ENCODE measurements at places on chromosomes 1 and 21. TPM values are rescaled to one million over a fixed set of nuclear protein-coding genes. Genes with fewer than 3 reads are reported as not detected.

DNA sequence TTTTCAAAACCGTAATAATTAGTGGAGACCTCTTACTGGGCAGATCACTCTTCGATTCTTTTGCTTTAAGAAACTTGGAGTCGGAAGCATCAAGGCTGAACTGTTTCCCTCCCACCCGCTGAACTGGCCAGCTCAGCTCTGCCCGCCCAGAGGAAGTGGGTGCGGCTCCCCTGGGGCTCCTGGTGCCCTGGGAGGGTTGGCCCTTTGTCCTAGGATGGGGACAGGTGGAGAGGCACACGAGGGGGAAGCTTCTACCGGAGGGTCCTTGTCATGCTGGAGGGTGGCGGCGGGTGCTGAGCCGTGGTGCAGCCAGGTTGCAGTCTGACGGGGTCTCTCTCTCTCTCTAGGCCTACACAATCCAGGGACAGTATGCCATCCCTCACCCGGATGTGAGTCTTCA is 64.3 kb upstream of the COL6A1 start:
- no peak for DNase-seq

DNA sequence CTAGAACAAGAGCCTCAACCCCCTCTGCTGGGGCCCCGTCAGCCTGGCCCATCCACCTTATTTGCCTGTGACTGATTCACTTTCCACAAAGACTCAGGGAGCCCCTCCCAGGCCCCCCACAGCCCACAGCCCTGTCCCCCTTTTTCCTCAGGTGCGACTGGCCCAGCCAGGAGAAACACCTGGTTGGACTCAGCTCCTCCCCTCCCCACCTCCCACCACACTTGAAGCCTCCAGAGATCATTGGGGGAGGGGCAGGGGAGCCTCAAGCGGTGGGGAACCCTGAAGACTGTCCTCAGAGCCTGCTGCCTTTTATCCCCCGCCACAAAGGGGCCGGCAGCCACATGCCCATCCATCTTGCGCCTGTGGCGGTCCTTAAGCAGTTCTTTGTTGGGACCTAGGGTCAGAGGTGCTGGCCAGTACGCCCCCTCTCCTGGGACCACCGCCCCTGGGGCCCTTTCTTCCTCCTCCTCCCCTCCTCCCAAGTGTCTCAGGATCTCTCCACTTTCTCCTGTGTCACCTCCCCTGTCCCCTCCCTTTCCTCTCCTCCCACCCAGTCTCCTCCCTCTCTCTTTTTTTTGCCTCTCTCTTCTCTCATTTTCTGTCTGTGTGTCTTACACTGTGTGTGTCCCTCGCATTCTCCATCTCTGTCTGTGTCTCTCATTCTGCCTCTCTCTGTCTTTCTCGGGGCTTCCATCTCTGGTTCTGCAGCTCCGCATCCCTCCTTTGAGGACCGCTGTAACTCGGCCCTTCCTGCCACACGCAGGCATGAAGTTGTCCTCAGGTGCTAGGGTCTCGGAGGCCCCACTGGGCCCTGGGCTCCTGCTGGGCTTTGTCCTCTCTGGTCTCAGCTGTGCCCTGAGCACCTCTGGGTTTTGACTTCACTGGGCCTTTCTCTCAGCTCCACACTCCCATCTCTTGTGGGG is 12.2 kb downstream of the CRABP2 start:
- DNase-seq, result no peak

GRCh38 chr1:44523593-44524591 is 118.8 kb downstream of the RNF220 start:
- DNase-seq, result no peak

DNA sequence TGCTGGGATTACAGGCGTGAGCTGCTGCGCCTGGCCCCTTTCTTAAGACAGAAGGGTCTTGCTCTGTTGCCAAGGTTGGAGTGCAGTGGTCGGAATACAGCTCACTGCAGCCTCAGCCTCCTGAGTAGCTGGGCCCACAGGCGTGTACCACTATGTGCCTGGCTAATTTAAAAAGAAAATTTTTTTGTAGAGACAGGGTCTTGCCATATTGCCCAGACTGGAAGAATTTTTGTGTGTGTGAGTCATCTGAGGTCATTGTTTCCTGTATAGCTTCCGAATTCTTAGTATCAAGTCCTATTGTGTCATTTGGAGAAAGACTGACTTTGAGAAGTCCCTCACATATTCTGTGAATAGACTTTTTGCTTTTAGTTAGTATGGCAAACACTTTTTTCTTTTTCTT is 4.7 kb downstream of the SZRD1 start:
- no peak for DNase-seq

- no peak for DNase-seq
Measured at GRCh38 chr1:216034506-216034905, 388.7 kb downstream of the USH2A start.

DNA sequence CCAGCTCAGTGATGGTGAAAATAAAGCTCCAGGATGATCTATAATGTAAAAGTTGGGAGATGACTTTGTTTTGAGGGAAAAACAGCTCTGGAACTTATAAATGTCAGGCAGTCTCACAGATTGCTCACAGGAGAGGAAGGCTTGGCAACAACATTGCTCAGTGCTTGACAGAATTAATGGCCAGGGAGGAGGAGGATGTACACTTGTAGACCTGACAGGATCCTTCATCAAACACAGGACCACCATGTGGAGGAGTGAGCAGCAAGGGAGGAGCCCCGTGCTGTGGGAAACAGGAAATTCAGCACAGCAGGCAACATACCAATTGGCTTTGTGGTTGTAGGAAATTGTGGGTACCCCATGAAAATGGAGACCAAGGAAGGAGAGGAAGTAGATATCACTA is 291.8 kb upstream of the CAMK1G start:
- DNase-seq, result no peak

DNA sequence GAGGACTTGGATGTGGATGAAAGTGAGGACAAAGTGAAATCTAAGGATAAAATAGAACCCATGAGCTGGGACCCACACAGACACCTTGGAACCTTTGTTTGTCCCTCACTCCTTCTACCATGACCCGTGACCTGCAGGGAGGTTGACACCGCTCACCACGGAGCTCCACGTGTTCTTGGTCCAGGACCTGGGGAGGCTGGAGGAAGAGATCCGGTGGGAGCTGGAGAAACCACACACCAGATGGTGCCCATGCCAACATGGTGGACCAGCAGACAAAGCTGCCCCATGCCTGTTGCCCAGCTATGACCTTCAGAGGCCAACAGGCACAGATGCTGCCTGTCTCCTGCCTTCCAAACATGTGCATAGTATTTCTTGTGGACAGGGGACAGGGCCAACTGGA is 721.9 kb downstream of the PTPRU start:
- DNase-seq, result no peak

GRCh38 chr1:58778385-58779000 is 5.4 kb downstream of the JUN start:
- DNase-seq, result no peak

DNA sequence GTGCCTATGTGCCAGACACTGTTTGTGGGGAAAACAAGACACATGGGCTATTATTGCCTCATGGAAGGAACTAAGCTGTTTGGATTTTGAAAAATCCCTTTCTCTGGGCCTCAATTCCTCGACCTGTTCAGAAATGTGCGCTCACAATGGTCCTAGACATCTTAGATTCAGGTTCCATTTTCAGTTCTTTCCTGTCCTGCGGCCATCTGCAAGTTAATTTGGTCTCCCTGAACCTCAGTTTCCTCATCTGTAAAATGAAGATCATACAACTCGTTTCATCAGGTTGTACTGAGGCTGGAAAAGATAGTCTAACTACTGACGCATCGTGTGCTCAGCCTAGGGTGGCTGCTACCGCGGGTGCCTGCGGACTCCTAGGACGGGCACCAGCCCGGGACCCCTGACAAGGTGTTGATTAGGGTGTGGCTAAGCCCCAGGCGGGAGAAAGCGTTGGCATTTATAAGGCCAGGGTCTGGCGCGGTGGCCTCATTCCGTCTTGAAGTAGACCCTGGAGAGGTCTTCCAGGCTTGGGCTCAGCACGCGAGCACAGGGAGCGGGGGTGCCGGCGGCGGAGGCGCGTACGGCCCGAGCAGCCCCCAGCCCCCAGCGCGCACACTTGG is 493 bp upstream of the ELOA start:
- DNase-seq, result peak; percentile 51

DNA sequence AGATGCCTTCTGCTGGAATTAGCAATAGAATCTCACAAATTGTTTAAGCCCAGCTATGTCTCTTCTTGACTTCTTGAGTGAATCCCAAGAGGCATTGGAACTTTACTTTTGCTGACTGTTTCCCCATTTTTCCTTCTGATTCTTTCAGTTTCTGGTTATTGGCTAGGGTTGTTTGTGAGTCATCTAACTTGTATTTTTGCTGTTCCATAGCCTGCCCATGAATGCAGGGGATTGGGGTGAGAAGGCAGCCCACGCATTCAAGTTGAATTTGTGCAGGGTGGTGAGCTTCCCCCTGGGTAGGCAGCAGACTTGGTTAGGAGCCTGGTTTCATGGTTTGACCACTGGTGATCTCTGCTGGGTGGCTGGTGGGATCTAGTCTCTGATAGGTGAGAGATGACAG is 10.4 kb upstream of the KLF17 start:
- no peak for DNase-seq

GRCh38 chr1:7220007-7220406 is 434.8 kb downstream of the CAMTA1 start:
- DNase-seq, result no peak

DNA sequence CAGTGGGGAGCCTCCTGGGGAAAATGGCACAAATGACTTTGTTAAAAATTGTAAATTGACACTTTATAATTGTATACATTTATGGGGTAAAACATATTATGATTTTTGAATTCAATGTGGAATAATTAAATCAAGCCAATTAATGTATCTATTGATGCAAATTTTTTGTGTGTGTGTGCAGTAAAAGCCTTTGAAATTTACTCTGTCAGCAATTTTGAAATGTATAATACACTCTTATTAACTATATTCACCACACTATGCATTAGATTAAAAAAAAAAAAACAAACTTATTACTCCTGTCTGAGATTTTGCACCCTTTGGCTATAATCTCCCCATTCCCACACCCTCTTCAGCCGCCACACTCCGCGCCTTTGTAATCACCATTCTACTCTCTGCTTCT is 119.2 kb downstream of the S1PR1 start:
- no peak for DNase-seq

DNA sequence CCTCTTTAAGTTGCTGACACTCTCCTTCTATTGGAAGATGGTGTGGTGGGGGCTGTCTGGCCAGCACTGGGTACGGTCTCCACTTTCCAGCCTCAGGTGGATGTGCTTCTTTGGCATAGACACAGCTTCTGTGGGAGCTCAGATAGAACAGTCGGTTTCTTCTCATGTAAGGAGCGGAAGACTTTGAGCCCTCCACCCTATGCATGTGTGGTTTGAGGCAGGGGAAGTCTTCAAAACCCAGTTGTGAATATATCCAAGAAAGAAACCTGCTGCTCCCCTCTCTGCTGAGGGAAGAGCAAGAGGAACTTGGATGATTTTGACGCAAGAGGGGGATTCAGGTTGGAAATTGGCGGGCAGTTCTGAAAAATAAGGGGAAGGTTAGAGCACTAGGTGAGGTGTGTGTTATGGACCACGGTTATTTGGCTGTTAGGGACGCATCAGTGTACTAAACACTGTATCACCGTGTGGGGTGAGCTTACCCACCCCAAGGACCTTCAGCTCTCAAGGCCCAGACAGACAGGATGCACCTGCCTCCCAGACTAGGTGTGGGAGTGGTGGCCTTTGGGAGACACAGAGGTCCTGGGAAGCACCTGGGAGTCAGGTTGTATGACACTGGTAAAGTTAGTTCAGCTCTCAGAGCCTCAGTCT is 36.2 kb downstream of the IL6R start:
- no peak for DNase-seq

DNA sequence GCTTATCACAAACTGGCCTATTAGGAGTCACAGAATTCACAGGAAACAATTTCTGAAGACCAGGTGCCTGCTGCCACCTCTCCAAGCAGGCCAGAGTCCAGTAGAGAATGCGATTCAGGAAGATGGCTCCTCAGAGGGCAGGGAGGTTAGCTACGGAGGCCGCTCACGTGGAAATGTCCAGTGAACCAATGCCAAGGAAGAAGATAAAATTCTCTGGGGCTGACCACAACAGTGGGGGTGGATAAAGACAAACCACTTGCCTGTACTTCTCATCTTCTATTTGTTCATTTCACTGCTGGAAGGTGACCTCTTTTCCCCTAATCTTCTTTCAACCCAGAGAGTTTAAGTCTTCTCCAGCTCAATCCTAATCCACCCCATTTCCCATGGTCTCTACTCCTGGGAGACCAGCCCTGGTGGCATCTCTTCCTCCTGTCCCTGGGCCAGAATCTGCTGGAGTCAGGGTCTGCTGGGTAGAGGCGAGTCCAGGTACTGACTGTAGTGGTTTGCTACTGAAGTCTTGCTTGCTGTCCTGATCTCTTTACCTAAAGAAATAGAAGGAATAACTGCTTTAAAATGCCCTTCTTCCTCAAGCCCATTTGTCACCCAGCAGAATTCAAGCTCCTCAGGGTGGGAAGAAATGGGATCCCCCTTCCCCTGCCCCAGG is 3.2 kb downstream of the PSRC1 start:
- DNase-seq, result no peak

DNA sequence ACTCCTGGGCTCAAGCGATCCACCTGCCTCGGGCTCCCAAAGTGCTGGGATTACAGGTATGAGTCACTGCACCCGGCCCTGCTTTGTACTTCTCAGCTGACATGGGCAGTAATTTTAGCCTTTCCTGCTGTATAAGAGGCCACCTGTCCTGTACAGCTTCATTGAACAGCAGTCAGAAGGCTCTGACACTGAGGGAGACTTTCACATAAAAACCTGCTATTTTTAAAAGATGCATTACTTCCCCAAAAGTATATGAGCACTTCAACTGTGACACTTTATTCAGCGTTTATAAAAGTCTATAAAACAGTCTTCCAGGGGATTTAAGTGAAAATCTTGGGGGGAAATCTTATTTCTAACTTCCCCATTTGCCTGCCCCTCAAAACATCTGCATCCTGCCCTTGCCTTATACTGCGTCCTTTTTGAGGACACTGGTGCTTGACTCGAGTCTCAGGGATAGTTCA is 17.6 kb downstream of the RNU5D-1 start:
- DNase-seq, result no peak

- DNase-seq, result no peak
Measured at GRCh38 chr1:150194381-150195031, 41.4 kb downstream of the ANP32E start.

GRCh38 chr1:32890516-32891240 is 4.4 kb downstream of the HPCA start:
- peak; percentile 42 for DNase-seq

The ESRRG gene
- total RNA-seq, result not detected

The SYNC gene
- total RNA-seq, result 89.8 TPM

The WNT3A gene
- not detected for total RNA-seq

The SLC22A15 gene
- total RNA-seq, result 6.6 TPM

The MTMR11 gene
- 55.4 TPM for total RNA-seq

The AGT gene
- 49.1 TPM for total RNA-seq

The TIE1 gene
- total RNA-seq, result 41.0 TPM

The PGLYRP4 gene
- total RNA-seq, result not detected

The SELL gene
- 11.4 TPM for total RNA-seq

The IBA57 gene
- total RNA-seq, result 11.1 TPM

All from aorta (tissue), 5 donors.